ENCODE measurements at places on chromosomes 16 and 17.
A peak's percentile ranks its signal among the peaks of the same experiment; 100 is the strongest.

- no peak for DNase-seq
These were observed 68.1 kb upstream of the LGALS9 start for GRCh38 chr17:27562777-27563455.

DNA sequence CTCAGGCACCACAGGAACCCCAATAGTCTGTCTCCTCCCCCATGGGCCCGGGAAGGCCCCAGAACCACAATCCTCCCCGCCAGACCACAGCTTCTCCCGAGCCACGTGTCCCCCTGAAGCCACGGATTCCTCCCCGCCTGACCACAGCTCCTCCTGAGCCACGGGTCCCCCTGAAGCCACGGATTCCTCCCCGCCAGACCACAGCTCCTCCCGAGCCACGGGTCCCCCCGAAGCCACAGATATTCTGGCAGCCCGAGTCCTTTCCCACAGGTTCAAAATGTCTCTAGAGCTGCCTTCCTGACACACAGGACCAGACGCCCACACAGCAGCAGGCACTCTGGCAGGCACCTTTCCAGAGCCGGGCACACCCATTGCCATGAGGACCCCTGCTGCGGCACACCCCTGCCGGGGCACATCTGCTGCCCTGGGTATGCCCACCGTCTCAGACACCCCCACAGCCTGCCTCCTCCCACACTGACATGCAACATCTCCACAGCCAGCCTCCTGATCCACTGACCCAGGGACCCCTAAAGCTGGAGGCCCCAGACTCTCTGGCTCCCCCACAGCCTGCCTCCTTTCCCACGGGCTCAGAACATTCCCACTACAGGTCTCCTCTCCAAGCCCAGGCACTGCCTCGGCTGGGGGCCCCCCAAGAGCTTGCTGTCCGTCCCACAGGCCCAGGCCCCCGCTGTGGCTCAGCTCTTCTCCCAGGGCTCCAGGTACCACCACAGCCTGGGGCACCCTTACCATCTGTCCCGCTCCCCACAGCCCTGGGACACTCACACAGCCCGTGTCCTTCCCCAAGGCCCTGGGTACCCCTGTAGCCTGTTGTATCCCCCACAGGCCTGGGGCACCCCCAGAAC is 2.2 kb downstream of the KIAA0753 start:
- no peak for DNase-seq

DNA sequence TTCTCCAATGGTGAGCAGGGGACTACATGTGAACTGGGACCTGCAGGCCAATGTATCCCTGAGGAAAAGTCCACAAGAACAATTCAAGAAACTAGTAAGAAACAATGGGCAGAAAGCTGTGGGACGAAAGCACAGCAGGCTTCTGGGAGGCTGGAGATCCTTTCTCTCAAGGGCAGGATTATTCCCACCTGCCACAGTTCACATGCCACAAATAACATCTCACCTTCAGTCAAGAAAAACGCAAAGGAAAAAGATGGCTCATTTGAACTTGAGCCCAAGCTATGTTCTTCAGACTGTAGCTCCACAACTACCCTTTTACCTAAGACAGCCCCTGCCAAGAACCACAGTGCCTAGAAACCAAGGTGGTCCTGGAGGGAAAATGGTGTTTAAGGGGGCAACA is 13.0 kb downstream of the HAS3 start:
- DNase-seq: no peak

DNA sequence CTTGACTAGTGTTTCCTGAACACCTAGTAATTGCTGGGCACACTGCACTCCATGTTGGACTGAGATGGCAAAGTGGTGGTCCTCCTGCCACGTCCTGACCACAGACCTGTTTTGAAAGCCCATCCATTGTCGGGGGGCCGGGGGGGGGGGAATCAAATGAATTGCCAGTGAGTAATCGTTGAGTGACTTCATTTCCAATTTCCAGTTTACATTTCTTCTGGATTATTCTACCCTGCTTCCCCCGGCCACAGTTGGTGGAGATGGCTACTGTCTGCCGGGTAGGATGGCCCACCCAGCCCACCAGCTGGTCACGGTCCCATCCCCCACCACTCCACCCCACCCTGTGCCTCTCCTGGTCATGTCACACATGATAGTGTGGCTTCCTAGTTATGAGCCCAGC is 18.2 kb downstream of the RAI1 start:
- DNase-seq: no peak

DNA sequence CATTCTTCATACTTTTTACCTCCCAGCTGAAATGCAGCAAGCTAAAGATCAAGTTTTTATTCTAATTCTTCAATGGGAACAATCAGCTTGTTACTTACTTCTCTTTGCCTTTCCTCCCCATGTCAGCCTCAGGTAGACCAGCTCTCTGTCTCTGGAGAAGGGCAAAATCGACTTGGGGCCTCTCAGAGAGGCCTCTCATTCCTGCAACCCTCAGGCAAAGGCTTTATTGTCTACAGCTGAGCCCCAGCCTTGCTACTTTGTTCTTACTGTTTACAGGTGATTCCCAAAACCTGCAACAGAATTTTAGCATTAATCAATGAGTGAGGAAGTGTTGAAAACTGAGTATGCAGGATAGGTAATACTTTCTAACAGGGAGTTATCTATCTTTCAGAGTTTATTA is 148.6 kb downstream of the KIF2B start:
- DNase-seq: no peak

- no peak for DNase-seq
These were observed 17.8 kb upstream of the NTN1 start for GRCh38 chr17:9003355-9004131.

GRCh38 chr16:14334366-14335080 is 263.4 kb downstream of the MRTFB start:
- DNase-seq: no peak

DNA sequence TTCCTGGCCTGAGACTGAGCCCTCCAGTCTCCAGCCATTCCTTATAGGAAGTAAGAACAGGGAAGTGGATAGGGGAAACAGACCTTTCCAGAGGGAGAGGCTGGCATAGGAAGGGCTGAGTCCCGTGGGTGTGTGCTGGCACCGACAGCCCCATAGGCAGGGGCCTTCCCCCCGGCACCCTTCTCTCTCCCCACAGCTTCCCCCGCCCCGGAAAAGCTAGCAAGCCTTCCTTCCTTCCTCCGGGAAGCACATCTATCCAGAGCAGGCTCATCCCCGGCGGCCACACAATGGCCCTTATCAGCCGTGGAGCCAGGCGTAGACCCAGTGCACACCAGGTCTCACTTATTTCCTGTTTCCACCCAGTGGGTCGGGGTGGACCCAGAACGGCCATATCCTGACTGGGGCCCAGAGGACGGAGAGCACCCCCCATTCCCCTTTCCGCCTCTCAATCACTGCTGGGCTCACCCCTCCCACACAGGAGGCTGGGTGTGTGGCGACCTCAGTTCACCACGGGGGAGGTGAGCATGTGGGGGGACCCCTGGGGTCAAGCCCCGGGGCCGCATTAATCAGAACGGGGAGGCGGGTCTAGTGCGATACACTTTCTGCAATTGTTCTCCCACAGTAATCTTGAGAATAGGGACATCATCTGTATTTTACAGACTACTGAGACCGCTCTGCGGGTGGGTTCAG is 950 bp upstream of the MYO1C start:
- no peak for DNase-seq

- DNase-seq: no peak
These were observed 90.0 kb upstream of the HSBP1 start for GRCh38 chr16:83717814-83718213.

DNA sequence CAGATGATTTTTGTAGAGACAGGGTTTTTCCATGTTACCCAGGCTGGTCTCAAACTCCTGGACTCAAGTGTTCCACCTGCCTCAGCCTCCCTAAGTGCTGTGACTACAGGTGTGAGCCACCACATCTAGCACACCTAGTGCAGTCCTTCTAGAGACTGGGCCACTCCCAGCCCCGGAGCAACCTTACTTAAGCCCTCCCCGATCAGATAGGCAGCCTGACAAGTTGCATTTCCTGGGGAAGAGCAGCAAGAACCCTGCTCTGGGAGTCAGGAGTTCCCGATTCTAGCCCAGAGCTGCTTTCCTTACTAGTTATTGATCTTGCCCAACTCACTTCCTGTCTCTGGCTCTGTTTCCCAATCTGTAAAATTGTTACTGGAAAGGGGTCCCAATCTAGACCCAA is 7.0 kb upstream of the NAGLU start:
- DNase-seq: no peak

GRCh38 chr16:49498666-49499413 is 125.2 kb downstream of the C16orf78 start:
- DNase-seq: no peak

GRCh38 chr16:67180166-67180565 is 3.6 kb downstream of the MATCAP1 start:
- no peak for DNase-seq

GRCh38 chr17:1482680-1483079 is 9.8 kb downstream of the MYO1C start:
- no peak for DNase-seq

- DNase-seq: no peak
These were observed 23.2 kb upstream of the ARHGAP17 start for GRCh38 chr16:25038239-25038954.

- DNase-seq: no peak
These were observed 549.3 kb upstream of the HSBP1 start for GRCh38 chr16:83258366-83258928.

DNA sequence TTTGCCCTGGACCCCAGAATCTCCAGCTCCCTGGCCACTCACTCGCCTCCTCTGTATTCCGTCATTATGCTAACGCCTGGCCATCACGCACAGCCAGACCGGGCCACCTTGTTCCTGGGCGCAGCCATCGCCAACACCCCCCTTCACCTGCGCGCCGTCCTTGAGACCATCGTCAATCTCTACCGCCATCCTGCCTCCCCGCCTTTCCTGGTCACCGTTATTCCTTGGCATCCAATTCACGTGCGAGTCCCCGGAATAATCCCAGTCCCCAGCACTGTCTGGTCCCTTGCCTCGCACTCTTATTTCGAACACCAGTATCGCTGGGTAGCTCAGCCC is 541 bp downstream of the VKORC1 start:
- no peak for DNase-seq

- peak; percentile 62 for DNase-seq
These were observed at the start of gene NKD1 for GRCh38 chr16:50548125-50548908. Gene NKD1, plus strand, starts transcription at chr16:50548396. Its CDS starts 158 bp downstream, at chr16:50548554.

All from stimulated activated CD4-positive, alpha-beta T cell treated with anti-CD3 and anti-CD28 coated beads, Interleukin-1b, Interleukin-23, amount 100 ng/mL, for 48 hours (primary cell).